ENCODE measurements at places on chromosomes 2 and 18. TPM values are rescaled to one million over a fixed set of nuclear protein-coding genes. Genes with fewer than 3 reads are reported as not detected.
A peak's percentile ranks its signal among the peaks of the same experiment; 100 is the strongest.

GRCh38 chr2:26838121-26838906, 9.6 kb upstream of the DPYSL5 start:
- no peaks in the 10 kb centered on the region for H3K4me1 ChIP-seq
- peak; percentile 55 for DNase-seq
- no peak overlapping the region for H3K4me3 ChIP-seq

Gene LIMS4
- 1.0 TPM for total RNA-seq

- no peaks in the 10 kb centered on the region for H3K27me3 ChIP-seq
- H3K4me1 ChIP-seq = peaks cover 15% of the 10 kb centered on the region
- no peak overlapping the region for H3K27ac ChIP-seq
- no peak for DNase-seq
- no peak overlapping the region for H3K4me3 ChIP-seq
Measured at GRCh38 chr2:32375228-32375892, 18.5 kb downstream of the BIRC6 start.

DNA sequence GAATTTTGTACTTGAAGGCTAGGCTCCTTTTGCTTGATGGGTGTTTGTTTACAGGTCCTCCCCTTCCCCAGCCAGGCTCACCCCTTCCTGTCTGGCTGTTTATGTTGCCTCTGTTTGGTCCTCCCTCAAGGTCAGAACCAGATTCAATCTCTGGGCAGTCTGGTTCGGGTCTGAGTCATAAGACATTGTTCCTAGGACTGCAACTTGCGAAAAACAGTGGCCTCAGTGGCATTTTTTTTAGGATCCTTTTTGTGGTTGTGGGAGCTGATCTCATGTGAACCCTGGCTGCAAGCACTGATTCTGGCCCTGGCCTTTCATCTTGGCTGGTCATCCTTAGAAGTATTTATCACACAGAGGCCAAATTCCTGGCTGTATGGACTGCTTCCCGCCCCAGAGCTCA, 370.4 kb downstream of the CLIP4 start:
- H3K4me1 ChIP-seq = peaks cover 6% of the 10 kb centered on the region
- no peaks in the 10 kb centered on the region for H3K36me3 ChIP-seq
- H3K4me3 ChIP-seq = no peak overlapping the region

Gene ABCB11
- not detected for total RNA-seq

- peaks cover 15% of the 10 kb centered on the region for H3K4me1 ChIP-seq
- H3K27ac ChIP-seq = no peak overlapping the region
- no peaks in the 10 kb centered on the region for H3K36me3 ChIP-seq
- DNase-seq = no peak
Measured at GRCh38 chr2:18584608-18584954, 4.8 kb downstream of the NT5C1B start.

Gene ANO7
- 0.38 TPM for total RNA-seq

Data from GM23248 (cell line).